ENCODE measurements at places on chromosomes 7 and 10. TPM values are rescaled to one million over a fixed set of nuclear protein-coding genes. Genes with fewer than 3 reads are reported as not detected.

- DNase-seq: no peak
- H3K36me3 ChIP-seq: no peaks in the 10 kb centered on the region
- H3K27me3 ChIP-seq: no peaks in the 10 kb centered on the region
These were observed 375.8 kb upstream of the PODXL start for GRCh38 chr7:131932271-131932670.

DNA sequence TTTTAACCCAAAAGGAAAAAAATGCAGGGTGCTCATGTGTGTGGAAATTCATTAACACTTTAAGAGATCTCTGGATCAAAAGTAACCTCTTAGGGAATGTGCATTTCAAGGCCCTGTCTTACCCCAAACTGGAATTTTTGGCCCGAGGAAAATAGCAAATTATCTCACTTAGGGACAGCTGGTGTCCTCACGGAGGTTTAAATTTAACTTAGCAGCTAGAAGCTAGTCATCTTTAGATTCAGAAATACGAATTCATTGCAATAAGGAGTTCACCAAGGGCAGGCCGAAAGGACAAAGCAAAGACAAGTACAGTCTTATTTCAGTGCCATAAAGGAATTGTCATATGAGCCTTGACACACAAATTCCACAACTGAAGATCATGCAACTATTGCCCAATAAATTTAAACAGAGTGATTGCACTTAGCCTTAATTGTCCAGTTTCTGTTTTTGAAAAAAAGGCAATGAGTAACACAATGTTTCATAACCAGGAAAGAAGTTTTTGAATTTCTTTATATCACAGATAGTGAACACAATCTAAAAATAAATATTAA is 22.4 kb upstream of the SEMA3C start:
- H3K27ac ChIP-seq: peak overlapping the region; percentile 38
- DNase-seq: no peak
- no peaks in the 10 kb centered on the region for H3K36me3 ChIP-seq
- peaks cover 8% of the 10 kb centered on the region for H3K4me1 ChIP-seq
- no peak overlapping the region for H3K4me3 ChIP-seq

- no peak for DNase-seq
- peaks cover 18% of the 10 kb centered on the region for H3K4me1 ChIP-seq
- H3K27ac ChIP-seq: peak overlapping the region; percentile 91
- no peaks in the 10 kb centered on the region for H3K36me3 ChIP-seq
- no peaks in the 10 kb centered on the region for H3K27me3 ChIP-seq
These were observed 4.0 kb upstream of the CREB5 start for GRCh38 chr7:28408105-28408959.

DNA sequence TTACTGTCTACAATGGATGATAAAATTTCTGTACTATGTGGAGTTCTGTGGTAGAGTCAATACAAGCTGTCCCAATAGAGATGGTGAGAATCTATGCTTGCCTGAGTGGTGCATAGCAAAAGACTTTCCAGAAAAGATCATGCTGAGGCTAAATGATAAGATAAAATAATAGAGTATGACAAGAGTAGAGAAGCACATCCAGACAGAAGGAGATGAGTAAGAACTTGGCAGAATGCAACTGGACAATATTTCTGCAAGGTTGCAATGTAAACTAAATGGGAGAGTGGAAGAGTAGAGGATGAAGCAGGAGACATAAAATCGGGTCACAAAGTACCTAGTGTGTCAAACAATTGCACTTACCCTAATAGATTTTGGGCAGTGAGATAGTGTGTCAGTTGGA is 347.6 kb downstream of the MDFIC start:
- no peak for DNase-seq
- no peak overlapping the region for H3K4me3 ChIP-seq
- no peak overlapping the region for H3K27ac ChIP-seq
- H3K27me3 ChIP-seq: no peaks in the 10 kb centered on the region
- H3K4me1 ChIP-seq: no peaks in the 10 kb centered on the region
- H3K36me3 ChIP-seq: no peaks in the 10 kb centered on the region

DNA sequence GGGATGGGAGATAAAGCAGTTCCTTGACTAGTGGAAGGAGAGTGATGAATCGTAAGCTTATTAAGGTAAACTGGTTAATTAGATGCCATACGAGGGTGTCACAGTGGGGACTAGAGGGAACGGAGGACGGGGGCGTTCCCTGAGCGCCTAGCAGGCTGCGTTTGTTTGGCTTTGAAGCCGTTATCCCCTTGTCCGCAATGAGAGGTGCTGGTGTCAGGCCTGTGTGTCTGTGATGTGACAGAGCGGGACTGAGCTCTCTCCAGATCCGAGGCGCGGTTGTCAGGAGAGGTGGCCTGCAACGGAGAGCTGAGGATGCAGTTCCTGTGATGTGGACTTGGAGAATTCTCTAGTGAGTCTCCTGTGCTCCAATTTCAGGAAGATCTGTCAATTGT is 60.0 kb upstream of the PRPS1L1 start:
- H3K27me3 ChIP-seq: peaks cover 15% of the 10 kb centered on the region
- no peaks in the 10 kb centered on the region for H3K36me3 ChIP-seq
- no peak overlapping the region for H3K27ac ChIP-seq
- peaks cover 21% of the 10 kb centered on the region for H3K4me1 ChIP-seq
- H3K4me3 ChIP-seq: peak overlapping the region; percentile 83

- peaks cover 33% of the 10 kb centered on the region for H3K4me1 ChIP-seq
- H3K36me3 ChIP-seq: peaks cover 45% of the 10 kb centered on the region
- no peak overlapping the region for H3K27ac ChIP-seq
- H3K27me3 ChIP-seq: no peaks in the 10 kb centered on the region
- DNase-seq: no peak
These were observed 73.1 kb downstream of the CYP51A1 start for GRCh38 chr7:92061154-92061553.

DNA sequence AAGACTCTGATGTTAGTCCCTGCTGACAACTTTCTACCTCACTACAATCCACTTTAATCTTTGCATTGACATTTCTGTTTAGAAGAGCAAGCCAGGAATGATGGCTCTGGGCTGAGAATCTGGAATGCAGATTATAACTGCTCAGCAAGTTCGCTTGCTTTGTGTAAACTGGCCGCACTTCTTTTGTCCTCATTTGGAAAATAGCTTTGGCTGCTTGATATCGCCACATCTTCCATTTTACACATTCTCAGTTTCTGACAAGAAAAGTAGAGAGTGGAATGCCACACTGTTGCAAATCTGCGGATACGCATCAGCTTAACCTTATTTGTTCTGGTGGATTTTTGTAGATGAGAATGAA is 429.8 kb downstream of the KCNMA1 start:
- H3K4me3 ChIP-seq: no peak overlapping the region
- peak overlapping the region; percentile 12 for H3K27ac ChIP-seq
- DNase-seq: no peak
- H3K36me3 ChIP-seq: no peaks in the 10 kb centered on the region
- H3K27me3 ChIP-seq: no peaks in the 10 kb centered on the region

DNA sequence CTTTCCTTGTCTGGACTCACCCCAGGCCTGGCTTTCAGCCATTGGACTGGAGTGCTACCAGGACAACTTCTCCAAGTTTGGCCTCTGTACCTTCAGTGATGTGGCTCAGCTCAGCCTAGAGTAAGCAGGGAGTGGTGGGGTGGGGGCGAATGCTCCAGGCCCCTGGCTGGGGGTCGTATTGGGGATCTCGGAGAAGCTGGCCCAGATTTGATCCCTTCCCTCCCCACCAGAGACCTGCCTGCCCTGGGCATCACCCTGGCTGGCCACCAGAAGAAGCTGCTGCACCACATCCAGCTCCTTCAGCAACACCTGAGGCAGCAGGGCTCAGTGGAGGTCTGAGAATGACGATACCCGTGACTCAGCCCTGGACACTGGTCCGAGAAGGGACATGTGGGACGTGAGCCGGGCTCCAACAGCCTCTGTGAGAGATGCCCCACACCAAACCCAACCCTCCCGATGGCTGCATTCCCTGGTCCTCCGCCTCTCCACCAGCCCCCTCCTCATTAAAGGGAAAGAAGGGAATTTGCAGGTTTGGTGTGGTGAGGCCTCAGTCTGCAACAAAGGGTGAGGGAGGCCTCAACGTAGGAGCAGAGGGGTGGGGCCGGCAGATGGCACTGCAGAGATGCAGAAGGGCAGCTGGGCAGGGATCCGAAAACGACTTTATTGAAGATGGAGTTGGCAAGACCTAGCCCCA is 14.8 kb downstream of the TRPV6 start:
- no peak overlapping the region for H3K4me3 ChIP-seq
- no peak for DNase-seq
- H3K27ac ChIP-seq: no peak overlapping the region
- H3K4me1 ChIP-seq: no peaks in the 10 kb centered on the region
- H3K27me3 ChIP-seq: no peaks in the 10 kb centered on the region

DNA sequence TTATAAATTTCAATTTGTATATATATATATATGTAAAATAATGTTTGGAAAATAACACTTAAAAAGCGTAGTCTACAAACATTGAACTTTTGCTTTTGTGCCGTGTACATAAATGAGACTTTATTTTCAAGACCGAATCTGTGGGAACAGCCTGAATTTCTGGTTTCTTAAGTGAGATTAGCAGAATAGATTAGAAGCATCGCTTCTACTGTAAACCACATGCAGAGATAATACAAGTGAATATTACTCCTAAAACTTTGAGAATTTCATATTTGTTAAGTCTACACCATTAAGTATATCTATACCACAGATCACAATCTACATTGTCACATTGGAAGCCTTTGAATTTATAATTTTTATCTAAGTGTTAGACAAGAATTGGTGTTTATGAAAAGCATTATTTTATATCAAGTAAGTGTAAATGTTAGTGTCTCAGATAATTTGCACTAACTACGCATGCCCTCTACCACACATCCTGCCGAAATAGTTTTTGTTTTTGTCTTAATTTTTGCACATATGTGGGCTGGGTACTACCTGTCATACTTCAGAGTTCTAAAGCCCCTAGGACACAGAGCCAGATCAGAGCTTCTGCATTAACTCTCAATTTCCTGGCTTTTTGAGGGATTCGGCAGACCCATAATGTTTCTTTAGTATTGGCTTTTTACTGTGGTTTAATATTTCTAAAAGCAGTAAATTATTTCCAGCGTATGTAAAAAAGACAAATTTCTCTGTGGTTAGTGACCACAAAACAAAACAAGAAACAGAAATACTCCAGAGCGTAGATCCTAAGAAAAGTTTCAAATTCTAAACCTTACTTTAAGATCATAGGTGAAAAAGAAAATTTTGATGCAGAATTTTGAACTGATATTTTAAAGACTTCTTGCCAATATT is 20.0 kb downstream of the TWIST1 start:
- no peaks in the 10 kb centered on the region for H3K36me3 ChIP-seq
- H3K27ac ChIP-seq: no peak overlapping the region
- no peaks in the 10 kb centered on the region for H3K4me1 ChIP-seq
- H3K4me3 ChIP-seq: no peak overlapping the region
- no peak for DNase-seq

DNA sequence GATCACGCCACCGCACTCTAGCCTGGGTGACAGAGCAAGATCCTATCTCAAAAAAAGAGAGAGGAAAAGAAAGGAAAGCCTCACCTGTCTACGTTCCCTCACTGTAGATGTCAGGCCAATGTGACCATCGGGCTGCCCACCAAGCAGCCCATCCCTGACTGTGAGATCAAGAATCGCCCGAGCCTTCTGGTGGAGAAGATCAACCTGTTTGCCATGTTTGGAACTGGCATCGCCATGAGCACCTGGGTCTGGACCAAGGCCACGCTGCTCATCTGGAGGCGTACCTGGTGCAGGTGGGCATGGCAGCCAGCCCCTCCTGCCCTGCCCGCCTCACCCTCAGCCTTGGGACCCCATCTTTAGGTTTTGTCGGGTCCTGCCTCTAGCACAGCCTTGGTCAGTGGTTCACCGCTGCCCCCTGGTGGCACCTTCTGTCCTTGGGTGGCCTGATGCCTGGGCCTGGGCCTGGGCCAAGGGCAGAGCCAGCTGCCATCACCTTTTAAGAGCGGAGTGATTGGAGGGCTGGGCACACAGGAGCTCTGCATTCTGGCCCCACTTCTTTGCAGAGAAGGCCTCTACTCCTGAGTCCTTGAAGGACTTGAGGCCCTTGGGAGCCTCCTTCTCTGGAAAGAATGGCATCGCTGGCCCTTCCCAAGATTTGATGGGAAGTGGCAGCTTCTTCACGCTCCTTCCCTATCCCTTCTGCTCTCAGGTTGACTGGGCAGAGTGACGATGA is 14.4 kb upstream of the AHCYL2 start:
- H3K4me3 ChIP-seq: no peak overlapping the region
- DNase-seq: peak; percentile 88
- H3K36me3 ChIP-seq: no peaks in the 10 kb centered on the region
- H3K4me1 ChIP-seq: peaks cover 6% of the 10 kb centered on the region
- no peak overlapping the region for H3K27ac ChIP-seq

DNA sequence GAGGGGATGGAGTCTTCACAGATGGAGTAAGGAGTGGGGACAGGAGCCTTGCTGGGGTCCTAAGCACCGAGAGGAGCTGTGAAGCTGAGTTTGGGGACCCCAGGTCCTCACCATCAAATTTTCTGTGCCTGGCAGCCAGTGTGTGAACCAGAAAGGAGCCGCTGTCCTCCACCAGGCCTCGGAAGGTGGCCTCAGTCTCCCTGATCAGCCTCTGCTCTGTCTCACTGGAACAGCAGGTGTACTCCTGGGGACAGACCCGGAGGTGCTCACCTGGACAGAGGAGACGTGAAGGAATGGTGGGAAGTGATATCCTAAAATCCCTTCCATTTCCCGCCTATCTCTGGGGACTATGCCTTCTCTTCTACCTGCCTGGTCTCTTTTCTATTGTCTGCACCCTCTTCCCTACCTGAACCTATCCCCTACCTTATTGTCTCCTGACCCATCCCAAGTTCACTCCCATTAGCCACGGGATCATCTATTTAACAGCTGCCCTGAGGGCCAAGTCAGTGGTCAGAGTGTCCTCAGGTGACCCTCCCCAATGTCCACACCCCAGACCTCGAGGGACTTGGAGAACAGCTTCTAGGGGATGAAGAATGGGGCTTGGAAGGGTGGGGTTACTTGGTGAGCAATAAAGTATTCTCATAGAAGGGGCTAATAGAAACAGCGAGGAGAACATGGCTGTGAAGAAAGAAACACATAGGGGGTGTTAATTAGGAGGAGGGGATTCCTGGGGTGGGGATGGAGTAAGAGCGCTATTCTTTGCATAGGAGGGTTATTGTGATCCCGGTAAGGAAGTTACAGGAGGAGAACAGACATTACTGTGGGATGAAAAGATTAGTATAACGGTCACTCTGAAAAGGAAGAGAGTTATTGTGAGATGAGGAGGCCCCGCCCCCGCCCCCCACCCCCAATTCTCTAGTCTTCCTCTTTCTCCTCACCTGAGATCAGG is 811 bp downstream of the GPC2 start:
- DNase-seq: no peak
- H3K4me3 ChIP-seq: peak overlapping the region; percentile 39
- H3K4me1 ChIP-seq: peaks cover 24% of the 10 kb centered on the region
- H3K36me3 ChIP-seq: no peaks in the 10 kb centered on the region
- H3K27me3 ChIP-seq: peaks cover 6% of the 10 kb centered on the region

The OGDHL gene
- 4.7 TPM for total RNA-seq

The RPEL1 gene
- not detected for total RNA-seq

The KAT6B gene
- 109 TPM for total RNA-seq

The SUPV3L1 gene
- total RNA-seq: 15.2 TPM

The CYP3A4 gene
- total RNA-seq: 1.7 TPM

The PDE6C gene
- not detected for total RNA-seq
